Effector memory CD8-positive, alpha-beta T cell (primary cell): ENCODE measurements at places on chromosomes 4 and X.

GRCh38 chr4:55547918-55548317 is 1.2 kb upstream of the CLOCK start:
- peak overlapping the region; percentile 92 for H3K27ac ChIP-seq
- peak overlapping the region; percentile 90 for H3K4me3 ChIP-seq
- H3K36me3 ChIP-seq = peaks cover 7% of the 10 kb centered on the region
- DNase-seq = no peak
- no peaks in the 10 kb centered on the region for H3K27me3 ChIP-seq

DNA sequence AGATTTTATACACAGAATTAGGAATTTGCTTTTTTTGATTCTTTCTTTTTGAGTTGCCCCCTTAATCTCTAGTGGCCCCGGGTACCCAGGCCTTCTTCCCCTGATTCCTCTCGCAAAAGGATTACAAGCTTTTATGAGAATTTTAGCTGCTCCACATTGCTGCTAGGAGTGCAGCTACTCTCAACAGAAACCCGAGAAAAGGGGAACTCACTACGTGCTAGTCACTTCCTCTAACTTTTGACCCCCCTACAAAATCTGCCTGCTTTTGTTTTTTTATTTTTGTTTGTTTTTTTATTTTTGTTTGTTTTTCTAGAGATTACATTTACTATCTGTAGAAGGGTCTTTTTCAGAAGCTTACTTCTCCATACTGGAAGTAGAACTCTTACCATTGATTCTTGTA is 64.1 kb downstream of the ZNF81 start:
- peaks cover 6% of the 10 kb centered on the region for H3K36me3 ChIP-seq
- DNase-seq = no peak
- no peak overlapping the region for H3K4me3 ChIP-seq
- H3K27ac ChIP-seq = no peak overlapping the region

- no peak for DNase-seq
- peaks cover 66% of the 10 kb centered on the region for H3K36me3 ChIP-seq
- H3K4me3 ChIP-seq = no peak overlapping the region
- no peaks in the 10 kb centered on the region for H3K27me3 ChIP-seq
Observed at GRCh38 chr4:1336088-1336491, 10.9 kb upstream of the UVSSA start.

DNA sequence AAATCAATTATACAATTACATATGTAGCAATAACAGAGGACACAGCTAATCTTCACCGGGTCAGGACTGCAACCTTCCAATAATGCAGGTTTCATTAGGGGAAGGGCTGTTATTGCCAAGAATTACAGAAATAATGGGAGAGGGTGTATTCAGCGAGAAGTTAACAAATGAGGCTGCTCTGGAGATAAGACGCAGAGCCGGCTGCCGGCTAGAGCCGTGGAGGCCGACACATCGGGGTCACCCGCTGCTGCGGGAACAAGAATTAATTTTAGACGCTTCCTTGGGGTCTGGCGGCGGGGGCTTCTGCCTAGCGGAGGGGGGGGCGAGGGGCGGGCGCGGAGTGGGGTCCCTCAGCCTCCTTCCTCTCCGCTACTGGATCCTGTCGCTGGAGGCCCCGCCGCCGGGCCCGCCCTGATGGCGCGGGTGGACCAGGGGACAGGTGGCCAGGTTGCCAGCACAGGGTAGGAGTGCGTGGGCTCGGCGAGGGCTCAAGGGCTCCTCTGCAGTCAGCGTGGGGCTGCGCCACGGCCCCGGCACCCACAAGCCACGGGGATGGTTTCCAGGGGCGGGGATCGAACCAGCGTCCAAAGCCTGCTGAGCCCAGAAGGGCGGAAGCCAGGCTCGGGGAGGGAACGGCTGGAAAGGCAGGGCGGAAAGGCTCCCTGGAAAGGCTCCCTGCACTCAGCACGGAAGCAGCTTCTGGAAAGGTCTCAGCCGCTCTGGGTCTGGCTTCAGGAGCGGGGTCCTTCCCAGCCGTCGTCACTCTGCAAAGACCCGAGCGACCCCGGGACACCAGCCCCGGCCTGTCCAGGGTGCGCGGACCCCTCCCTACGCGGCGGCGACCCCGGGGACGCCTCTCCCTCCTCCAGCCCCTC is 113.8 kb upstream of the NKX1-1 start:
- no peak for DNase-seq
- H3K4me1 ChIP-seq = no peaks in the 10 kb centered on the region
- H3K4me3 ChIP-seq = no peak overlapping the region
- peaks cover 19% of the 10 kb centered on the region for H3K27me3 ChIP-seq

DNA sequence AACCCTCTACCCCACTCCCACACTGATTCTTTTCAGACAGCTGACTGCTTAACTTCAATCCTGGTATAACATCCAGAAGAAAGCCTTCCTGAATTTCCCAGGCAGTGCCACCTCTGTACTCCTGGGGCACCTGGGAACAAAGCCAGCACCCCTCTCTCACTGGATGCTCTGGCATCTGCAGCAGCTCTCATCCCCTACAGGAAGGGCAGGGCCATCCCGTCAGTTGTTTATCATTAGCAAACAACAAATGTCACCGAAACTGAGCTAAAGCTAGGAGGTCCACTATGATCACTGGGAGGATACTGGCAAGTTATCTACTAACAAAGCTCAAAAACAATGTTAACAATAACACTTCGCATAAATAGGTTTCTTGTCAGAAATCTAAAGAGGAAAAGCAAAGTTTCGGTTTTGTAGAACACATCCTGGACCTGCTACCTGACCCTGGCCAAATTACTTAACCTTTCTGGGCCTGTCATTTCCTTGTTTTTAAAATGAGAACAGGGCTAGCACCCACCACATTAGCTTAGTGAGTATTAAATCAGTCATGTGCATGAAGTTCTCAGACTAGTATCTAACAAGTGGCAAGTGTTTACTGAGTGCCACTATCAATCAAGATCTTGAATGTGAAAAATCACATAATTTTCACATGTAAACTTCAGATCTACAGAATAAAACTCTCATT is 86.6 kb downstream of the NR3C2 start:
- peaks cover 19% of the 10 kb centered on the region for H3K4me1 ChIP-seq
- H3K4me3 ChIP-seq = peak overlapping the region; percentile 39
- no peaks in the 10 kb centered on the region for H3K36me3 ChIP-seq
- H3K27ac ChIP-seq = peak overlapping the region; percentile 32
- H3K27me3 ChIP-seq = no peaks in the 10 kb centered on the region

- no peaks in the 10 kb centered on the region for H3K4me1 ChIP-seq
- H3K27ac ChIP-seq = no peak overlapping the region
- H3K36me3 ChIP-seq = no peaks in the 10 kb centered on the region
- no peak overlapping the region for H3K4me3 ChIP-seq
Observed at GRCh38 chr4:128608006-128608405, 201.5 kb upstream of the JADE1 start.

DNA sequence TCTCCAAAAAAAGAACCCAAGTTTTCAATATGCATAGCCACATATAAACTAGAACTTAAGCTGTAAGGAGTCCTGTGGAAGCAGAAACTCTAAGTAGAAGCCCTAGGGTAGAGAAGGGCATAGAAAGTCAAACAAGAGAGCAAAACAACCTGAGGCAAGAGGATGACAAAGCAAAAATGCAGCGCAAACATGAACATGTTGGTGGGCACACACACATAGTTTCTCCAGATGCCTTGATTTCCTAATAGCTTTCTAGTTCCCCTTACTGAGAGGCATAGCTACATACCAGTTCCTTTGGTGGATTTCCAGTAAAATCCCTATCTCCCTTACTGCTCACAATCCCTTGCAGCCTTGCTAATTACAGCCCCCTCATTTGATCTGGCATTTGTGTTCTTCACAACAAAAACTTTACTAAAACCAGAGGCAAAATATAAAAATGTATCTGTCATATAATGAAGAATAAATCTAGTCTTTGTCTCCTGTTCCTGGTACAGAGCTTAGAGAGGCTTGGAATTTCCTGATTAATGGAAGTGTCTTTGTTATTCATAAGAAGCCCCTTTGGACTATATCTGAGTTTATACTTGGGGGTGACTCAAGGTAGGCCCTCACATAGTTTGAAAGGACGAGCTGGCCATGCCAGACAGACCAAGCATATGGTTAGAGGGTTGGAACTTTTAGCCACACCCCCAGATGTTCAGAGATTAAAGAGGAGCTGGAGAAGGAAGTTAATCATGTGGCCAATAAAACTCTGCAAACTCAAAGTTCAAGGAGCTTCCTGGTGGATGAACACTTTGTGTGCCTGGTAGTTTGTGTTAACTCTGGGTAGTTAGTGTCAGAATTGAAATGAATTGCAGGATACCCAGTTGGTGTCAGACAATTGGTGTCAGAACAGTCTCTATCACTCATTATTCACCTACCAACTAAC is 52.7 kb upstream of the ZCCHC13 start:
- H3K4me1 ChIP-seq = peaks cover 2% of the 10 kb centered on the region
- H3K27me3 ChIP-seq = no peaks in the 10 kb centered on the region
- H3K27ac ChIP-seq = peak overlapping the region; percentile 71
- no peak overlapping the region for H3K4me3 ChIP-seq
- H3K36me3 ChIP-seq = peaks cover 8% of the 10 kb centered on the region

DNA sequence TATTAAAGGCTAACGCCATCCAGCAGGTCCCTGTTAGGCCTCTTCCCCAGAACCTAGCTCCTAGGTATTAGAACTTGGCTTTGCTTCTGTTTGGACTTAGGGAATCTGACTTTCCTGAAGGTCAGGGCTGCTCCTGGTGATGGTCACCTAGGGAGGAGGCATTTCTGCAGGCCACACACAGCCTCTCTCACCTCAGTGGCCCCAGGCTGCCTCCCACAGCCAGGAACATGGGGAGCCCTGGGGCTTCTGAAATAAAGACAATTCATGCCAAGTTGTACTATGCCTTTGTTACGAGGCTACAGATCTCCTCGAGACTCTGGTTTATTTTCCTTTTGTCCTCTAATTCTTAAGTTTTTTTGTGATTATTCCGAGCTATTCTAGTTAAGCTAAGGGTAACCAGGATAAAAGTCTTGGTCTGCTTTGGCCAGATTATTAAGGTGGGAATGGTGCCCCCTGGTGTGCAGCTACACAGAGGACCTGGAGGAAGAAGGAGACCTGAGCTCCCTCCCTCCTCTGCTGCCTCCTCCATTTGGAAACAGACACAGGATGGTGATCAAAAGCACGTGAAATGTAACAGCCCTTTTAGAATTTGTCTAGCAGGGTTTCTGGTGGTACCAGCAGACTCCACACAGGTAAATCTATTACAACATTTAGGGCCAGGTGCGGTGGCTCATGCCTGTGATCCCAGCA is 131.0 kb downstream of the DCLK2 start:
- H3K4me3 ChIP-seq = no peak overlapping the region
- H3K27me3 ChIP-seq = peaks cover 33% of the 10 kb centered on the region
- no peaks in the 10 kb centered on the region for H3K4me1 ChIP-seq
- no peak for DNase-seq
- H3K27ac ChIP-seq = no peak overlapping the region
- H3K36me3 ChIP-seq = no peaks in the 10 kb centered on the region

GRCh38 chrX:24479924-24480323 is 14.8 kb downstream of the PDK3 start:
- H3K36me3 ChIP-seq = peaks cover 15% of the 10 kb centered on the region
- peak overlapping the region; percentile 75 for H3K4me3 ChIP-seq
- peak; percentile 62 for DNase-seq
- no peaks in the 10 kb centered on the region for H3K27me3 ChIP-seq

- no peaks in the 10 kb centered on the region for H3K36me3 ChIP-seq
- no peak for DNase-seq
- H3K27me3 ChIP-seq = no peaks in the 10 kb centered on the region
- no peak overlapping the region for H3K4me3 ChIP-seq
- H3K27ac ChIP-seq = no peak overlapping the region
- no peaks in the 10 kb centered on the region for H3K4me1 ChIP-seq
Observed at GRCh38 chr4:90528551-90528950, 401.4 kb downstream of the CCSER1 start.

- H3K36me3 ChIP-seq = peaks cover 16% of the 10 kb centered on the region
- no peak overlapping the region for H3K4me3 ChIP-seq
- H3K4me1 ChIP-seq = peaks cover 11% of the 10 kb centered on the region
Observed at GRCh38 chrX:150704030-150704613, 10.9 kb downstream of the MTMR1 start.

GRCh38 chr4:144611850-144612249 is 34.1 kb upstream of the HHIP start:
- H3K4me1 ChIP-seq = no peaks in the 10 kb centered on the region
- H3K36me3 ChIP-seq = no peaks in the 10 kb centered on the region
- no peak overlapping the region for H3K27ac ChIP-seq

DNA sequence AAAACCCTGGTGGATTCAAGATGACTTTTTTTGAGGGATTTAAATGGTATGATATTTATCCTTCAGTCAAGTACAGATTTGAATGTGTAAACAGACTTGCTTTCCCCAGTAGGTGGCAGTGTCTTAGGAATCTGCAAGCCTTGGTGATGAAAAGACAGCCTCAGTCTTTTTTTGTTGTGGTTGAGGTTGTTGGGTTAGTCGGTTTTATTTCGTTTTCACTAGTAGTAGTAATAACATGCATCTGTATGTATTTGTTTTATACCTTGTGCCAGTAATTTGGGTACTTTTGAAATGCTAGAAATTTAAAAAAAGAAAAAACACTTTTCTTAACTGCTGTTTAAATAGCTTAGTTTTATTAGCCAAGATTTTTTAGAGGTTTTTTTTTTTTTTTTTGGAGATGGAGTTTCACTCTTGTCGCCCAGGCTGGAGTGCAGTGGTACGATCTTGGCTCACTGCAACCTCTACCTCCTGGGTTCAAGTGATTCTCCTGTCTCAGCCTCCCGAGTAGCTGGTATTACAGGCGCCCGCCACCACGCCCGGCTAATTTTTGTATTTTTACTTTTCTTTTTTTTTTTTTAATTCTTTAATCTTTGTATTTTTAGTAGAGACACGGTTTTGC is 39.2 kb downstream of the COPS4 start:
- H3K4me3 ChIP-seq = peak overlapping the region; percentile 66
- H3K4me1 ChIP-seq = peaks cover 4% of the 10 kb centered on the region
- H3K27me3 ChIP-seq = no peaks in the 10 kb centered on the region
- no peak overlapping the region for H3K27ac ChIP-seq
- peaks cover 44% of the 10 kb centered on the region for H3K36me3 ChIP-seq
- peak; percentile 64 for DNase-seq

DNA sequence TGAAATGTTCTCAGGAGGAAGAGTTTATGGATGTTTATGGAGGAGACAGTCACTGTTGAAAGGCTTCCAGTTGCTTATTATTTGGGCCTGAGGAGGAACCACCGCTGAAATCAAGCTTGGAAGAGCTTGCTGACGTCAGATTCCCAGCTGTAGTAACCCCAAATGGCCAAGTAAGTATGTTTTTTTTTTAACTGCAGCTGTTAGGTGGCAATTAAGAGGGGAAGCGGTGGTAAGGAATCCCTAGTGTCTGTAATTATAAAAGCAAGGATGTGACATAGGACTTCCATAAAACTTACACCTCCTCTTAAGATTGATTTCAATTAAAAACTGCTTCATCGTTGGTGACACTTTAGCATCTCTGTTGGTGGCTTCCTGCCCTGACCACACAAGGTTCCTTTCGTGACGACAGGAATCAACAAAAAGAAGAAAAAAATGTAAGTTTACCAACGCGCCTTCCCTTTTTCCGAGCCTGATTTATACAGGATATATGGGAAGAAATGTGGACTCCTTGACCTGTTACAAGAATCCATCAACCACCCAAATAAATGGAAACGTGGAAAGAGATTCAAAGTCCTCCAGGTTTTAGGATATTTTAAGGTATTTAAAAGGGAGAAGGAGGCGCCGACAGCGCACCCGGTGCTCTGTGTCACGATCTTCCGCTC is 884 bp downstream of the RELL1 start:
- DNase-seq = peak; percentile 46
- peaks cover 35% of the 10 kb centered on the region for H3K36me3 ChIP-seq
- H3K4me3 ChIP-seq = peak overlapping the region; percentile 81
- peak overlapping the region; percentile 98 for H3K27ac ChIP-seq
- H3K4me1 ChIP-seq = peaks cover 36% of the 10 kb centered on the region

GRCh38 chr4:75705198-75705977 is 19.0 kb upstream of the USO1 start:
- no peak overlapping the region for H3K4me3 ChIP-seq
- H3K27me3 ChIP-seq = no peaks in the 10 kb centered on the region
- no peak for DNase-seq
- H3K27ac ChIP-seq = peak overlapping the region; percentile 59
